NK-92 treated with Interleukin-12 subunit alpha and Interleukin-12 subunit beta, amount 100 ng/mL, for 24 hours (cell line): ENCODE measurements at places on chromosomes 1 and 21.

DNA sequence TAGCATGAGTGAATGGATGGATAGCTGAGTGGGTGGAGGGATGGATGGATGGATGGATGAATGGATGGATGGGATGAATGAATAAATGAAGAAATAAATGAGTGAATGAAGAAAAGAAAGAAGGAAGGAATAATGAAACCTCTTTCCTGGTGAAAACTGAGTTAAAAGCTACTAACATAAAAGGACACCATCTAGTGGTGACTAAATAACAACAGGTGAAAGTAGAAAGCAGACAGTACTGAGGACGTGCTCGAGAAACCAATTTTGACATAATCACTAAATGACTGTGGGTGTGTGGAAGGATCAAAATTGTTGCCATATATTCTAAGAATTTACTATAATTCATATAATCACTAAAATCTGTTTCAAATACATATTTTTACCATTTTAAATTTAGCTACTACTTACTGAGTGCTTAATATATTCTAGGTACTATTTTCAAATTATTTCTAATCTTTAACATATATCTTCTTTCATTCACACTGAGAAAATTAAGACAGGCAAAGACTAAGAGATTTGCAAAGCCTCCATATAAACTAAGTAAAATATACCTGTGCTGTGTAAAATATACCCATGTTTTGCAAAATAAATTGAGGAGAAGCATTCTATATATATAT, 522.9 kb downstream of the LRRIQ3 start:
- DNase-seq = no peak

- DNase-seq = no peak
Measured at GRCh38 chr21:34970566-34970965, 78.5 kb downstream of the RUNX1 start.

- no peak for DNase-seq
Measured at GRCh38 chr1:59013276-59013927, 229.6 kb upstream of the JUN start.

DNA sequence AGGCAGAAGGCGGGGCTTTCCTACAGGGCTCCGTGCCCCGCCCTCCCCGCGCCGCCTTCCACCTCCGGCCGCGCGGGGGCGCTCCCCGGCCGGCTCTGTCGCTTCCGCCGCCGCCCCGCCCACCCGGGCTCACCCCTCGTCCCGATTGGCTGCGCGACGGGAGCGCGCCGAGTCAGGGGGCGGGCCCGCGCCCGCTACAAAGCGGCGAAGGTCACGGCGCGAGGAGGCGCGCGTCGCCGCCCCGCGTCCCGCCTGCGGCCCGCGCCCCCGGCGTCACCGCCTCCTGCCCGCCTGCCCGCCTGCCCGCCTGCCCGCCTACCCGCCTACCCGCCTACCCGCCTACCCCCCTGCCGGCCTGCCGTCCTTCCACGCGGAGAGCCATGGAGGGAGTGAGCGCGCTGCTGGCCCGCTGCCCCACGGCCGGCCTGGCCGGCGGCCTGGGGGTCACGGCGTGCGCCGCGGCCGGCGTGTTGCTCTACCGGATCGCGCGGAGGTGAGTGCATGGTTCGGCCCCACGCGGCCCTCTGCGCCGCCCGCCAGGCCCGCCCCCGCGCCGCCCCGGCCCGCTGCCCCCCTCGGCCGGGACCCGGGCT, at the start of gene TMEM201:
TMEM201 (plus strand) TSS at position 361 of the 593 bp plus-strand sequence; CDS start at position 381, 20 bp downstream.
- peak; percentile 87 for DNase-seq

DNA sequence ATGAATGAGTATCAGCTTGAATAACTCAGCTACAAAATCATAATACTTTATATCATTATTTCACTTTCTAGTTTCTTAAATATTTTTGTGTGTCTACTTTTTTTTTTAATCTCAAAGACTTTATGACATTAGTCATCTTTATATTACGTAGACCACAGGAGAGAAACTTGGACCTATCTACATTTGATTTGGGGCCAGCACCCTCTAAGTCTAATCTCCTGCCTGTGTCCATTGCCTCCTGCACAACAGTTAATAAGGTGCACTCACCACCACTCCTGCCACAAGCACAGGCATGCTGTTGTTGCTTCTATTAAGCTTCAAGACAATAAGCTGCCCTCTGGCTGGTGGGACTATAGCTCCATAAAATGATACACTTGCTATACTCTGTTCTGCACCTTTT, 70.4 kb downstream of the DIRAS3 start:
- no peak for DNase-seq

DNA sequence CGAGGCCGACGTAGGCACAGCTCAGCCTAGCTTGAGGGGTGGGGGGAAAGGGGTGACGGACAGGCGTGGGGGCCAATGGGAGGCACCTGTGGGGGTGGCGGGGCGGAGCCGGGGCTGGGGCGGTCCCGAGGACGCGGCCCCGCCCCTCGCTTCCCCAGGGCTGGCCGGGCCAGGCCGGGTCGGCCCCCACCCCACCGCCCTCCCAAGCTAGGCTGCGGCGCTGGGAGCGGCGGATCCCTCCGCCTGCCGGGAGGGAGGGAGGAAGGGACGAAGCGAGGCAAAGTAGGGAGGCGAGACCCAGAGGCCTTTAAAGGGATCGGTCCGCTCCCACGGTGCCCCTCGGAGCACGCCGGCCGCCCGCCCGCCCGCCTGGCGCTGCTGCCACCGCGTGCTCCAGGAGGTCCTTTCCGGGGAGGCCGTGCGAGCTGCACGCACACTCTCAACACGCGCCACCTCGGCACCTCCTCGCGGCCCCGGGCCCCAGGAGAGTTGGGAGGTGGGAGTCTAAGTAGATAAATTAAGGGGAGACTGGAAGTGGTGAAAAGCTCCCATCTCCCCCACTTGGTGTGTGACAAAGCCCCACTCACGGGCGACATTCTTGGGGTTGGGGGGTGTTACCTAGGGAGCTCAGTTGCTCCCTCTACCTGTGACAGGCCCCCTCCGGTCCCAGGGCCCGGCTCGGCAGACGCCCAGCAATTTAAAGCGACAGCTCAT, 375 bp upstream of the MEF2D start:
- peak; percentile 92 for DNase-seq

DNA sequence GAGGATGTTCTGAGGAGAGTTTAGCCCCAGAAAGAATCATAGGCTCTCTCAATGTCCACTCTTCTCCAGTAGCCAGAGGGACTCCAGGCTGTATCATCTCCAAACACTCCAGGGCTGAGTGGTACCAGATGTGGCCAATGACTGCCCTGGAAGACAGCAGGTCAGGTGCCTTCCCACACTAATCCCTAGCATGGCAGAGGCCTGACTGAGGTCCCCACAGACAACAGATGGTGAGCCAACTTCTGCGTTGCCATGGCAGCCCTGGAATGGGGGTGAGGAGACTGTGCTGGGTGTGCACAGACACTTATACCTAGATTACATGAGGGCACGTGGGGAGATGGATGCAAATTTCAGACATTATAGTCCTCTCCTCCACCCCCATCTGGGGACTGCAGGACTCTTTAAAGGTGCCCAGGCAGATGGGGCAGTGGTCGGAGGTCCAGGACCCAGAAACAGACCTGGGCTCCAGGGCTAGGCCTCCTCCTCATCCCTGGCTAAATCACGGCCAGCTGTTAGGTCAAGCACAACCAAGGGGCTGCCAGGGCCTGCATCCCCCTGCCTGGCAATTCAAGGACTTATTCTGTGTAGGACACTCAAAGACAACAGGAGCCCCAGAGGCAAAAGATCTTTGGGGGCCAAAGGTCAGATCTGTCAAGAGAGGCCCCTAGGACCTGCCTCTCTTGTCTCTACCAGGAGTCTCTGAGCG, 42.9 kb downstream of the CAMK2N1 start:
- no peak for DNase-seq
